ENCODE measurements at places on chromosomes 16 and 17. TPM values are rescaled to one million over a fixed set of nuclear protein-coding genes. Genes with fewer than 3 reads are reported as not detected.

Gene ATP1B2
- total RNA-seq: not detected

Gene OSBPL7
- 9.6 TPM for total RNA-seq

Gene CDH13
- total RNA-seq: 141 TPM

Gene NECAB2
- total RNA-seq: not detected

Gene CPHXL2
- not detected for total RNA-seq

Gene PARN
- total RNA-seq: 27.0 TPM

Gene MT1G
- 1.5 TPM for total RNA-seq

Gene ITGAL
- total RNA-seq: not detected

Gene SMIM36
- total RNA-seq: not detected

Gene TSPOAP1
- not detected for total RNA-seq

Gene KRTAP3-2
- not detected for total RNA-seq

Gene ITPRIPL2
- 40.9 TPM for total RNA-seq

Measured in regular cardiac myocyte (primary cell).